Fibroblast of lung (primary cell): ENCODE measurements at places on chromosomes 2 and 18. TPM values are rescaled to one million over a fixed set of nuclear protein-coding genes. Genes with fewer than 3 reads are reported as not detected.

GRCh38 chr2:192004188-192004963 is 157.5 kb upstream of the CAVIN2 start:
- DNase-seq = no peak

DNA sequence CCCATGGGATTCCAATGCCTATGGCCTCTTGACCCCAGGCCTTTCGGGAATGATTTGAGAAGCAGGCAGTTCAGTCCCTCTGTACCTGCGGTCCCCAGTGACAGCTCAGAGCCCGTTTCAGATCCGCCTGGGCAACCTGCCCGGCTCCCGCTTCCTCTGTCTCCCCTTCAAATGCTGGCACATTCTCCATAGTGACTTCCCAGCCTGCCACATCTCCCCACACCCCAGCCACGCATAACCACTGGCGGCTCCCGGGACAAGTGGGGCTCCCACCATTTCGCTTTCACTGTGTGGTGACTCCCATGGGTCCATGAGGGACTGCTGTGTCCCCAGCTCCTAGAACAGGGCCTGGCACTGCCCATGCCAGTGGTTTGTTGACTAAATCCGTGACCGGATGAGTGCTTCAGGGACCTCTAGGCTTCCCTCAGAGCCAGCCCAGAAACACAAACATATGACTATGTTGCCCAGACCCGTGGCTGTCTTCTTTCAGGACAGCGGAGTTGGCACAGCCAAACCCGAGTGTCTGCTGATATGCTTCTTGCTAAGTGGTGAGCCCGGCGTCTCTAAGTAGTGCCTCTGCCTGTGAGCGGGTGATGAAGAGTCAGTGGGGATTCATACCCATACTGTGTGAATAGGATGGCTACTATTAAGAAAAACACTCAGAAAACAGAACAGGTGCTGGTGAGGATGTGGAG is 91.2 kb downstream of the GLI2 start:
- DNase-seq = no peak

Gene MAP3K19
- total RNA-seq = not detected in 2 replicates

DNA sequence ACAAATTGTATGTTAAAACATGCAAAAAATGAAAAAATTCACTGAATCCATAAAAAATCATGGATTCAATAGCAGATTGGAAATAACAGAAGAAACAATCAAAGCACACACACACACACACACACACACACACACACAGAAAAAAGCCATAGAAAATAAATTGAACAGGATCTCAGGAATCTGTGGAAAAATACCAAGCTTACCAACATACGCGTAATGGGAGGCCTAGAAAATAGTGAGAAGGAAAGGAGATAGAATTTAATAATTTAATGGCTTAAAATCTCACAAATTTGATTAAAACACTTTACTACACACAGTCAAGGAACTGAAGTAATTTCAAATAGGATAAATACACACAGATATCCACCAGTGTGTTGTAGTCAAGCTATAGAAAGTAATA is 1671.5 kb upstream of the PIK3C3 start:
- DNase-seq = no peak

DNA sequence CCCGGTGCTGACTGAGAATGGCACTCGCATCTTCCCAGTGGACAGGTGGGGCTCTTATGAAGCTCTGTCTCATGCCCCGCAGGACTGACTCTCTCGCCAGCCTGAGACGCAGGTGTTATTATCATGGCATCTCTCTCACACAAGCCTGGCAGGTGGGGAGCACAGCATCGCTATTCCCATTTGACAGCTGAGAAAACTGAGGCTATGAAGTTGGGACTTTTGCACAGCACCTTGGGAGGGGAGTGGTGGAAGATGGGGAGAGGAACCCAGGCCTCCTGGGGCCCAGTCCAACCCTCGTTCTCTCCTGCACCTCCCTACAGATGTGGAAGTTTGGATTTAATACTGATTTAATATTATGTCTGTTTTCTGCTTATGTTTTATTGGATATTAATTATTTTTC is 9.0 kb upstream of the NTSR2 start:
- no peak for DNase-seq

DNA sequence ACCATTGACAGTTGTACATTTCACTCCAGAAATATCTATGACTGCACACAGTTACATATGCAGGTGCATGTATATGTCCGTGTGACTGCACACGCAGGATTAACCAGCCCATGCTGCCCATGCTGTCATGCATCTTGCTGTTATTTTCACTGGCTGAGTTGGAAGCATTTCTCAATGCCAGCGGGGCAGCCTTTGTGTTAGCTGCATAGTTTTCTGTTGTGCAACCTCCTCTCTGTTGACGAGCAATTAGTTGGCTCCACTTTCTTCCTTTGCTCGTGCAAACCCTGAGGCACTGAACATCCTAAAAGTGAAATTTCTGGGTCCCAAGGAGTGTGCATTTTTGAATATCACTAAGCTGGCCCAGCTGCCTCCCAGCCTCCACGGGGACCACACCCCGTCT is 133.4 kb upstream of the GLI2 start:
- DNase-seq = no peak

DNA sequence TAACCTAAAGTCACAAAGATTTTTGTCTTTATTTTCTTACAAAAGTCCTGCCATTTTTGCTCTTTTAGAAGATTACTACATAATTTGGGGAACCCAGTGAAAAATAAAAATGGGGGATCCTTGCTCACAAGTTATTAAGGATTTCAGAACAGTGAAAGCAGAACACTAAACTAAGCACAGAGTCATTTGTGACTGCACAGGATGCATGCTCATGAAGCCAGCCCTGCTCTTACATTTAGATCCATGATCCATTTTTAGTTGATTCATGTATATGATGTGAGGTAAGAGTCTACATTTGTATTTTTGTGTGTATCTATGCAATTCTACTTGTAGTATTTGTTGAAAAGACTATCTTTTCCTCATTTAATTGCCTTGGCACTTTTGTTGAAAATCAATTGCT is 21.8 kb downstream of the SP140L start:
- DNase-seq = no peak

GRCh38 chr2:232879618-232880494 is 9.8 kb downstream of the SNORC start:
- no peak for DNase-seq

GRCh38 chr2:11610624-11611242 is 59.3 kb downstream of the NTSR2 start:
- DNase-seq = no peak

- DNase-seq = no peak
Measured at GRCh38 chr2:147288131-147288530, 556.7 kb upstream of the ACVR2A start.

Gene CHAC2
- total RNA-seq = 1.3 and 1.7 TPM in 2 replicates

Gene LOXHD1
- total RNA-seq = not detected in 2 replicates

DNA sequence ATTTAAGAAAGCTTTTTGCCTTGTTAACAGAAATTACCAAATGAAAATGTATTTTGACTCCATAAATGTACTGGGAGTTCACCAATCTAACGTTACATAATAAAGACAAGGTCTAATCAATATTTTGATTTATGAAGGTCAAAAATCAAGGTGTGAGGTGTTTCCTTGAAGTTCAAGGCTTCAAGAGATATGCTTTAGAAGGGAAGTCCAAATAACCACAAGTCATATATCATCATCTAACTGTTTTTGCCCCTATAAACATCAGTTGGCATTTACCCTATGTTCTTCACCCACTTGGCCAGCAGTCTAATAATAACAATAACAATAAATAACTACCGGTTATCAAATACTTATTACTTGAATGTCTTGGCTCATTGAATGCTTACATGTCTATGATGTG is 196.1 kb upstream of the ID2 start:
- no peak for DNase-seq

GRCh38 chr2:34475156-34475555 is 876.1 kb upstream of the FAM98A start:
- no peak for DNase-seq

- DNase-seq = peak; percentile 66
Measured at GRCh38 chr2:30265052-30266015, 34.0 kb downstream of the LBH start.

GRCh38 chr2:39381653-39382052 is 55.4 kb downstream of the MAP4K3 start:
- DNase-seq = no peak

DNA sequence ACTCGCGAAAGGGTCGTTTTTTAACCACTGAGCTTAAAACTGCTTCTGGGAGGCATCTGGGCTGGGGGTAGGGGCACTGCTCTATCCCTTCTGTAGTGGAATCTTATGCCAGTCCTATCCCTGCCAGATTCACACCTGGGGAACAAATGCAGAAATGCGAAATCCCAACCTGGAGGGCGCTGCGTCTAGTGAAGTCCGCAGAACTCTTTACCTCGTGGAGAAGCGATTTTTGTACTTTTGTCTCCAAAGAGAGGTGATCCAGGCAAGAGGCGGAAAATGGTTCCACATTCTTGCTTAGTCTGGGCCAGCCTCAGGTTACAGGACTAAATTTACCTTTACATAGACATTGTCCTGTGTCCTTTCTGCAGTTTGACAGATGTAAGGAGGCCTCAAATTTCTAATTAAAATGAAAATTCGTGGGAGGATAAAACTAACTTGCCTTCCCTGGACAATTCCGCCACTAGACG is 10.4 kb downstream of the TBR1 start:
- no peak for DNase-seq

- no peak for DNase-seq
Measured at GRCh38 chr18:825891-826585, 14.0 kb upstream of the YES1 start.

- DNase-seq = no peak
Measured at GRCh38 chr2:188522517-188522916, 230.8 kb downstream of the GULP1 start.

Gene IL36G
- not detected in 2 replicates for total RNA-seq

DNA sequence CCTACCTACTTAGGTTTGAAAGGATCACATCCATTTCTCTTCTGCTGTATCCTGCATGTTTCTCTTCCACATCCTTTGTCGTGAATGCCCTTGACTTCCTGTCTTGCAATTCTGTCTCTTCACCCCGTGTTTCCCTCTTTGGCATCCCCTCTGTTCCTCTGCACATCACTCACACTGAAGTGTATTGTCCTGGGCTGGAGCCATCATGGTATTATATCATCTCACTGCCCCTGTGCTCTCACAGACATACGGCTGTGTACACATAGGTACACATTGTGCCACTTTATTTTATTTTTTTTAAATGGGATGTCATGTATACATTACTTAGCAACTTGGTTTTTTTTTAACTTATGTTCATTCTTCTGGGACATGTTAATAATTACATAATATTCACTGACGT is 291.6 kb downstream of the ALPK2 start:
- no peak for DNase-seq

Gene RIF1
- total RNA-seq = 34.9 and 36.5 TPM in 2 replicates

DNA sequence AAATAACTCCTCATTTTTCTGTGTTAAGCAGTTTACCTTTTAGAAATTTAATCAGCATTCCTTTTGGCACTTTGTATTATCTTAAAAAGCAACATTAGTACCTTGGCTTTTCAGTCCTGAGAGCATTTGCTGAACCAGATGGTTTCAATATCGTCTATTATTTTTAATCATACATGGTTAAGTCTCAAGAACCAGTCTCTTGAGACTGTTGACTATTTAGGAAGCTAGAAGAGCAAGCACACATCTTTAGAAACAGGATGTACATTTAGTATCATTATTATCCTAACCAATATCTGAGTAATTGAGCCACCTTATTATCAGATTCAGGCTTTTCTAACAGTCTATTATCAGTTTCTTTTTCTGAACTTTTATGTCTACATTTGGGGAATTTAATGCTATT is 28.2 kb upstream of the ZEB2 start:
- DNase-seq = no peak

GRCh38 chr18:63603772-63604171 is 16.6 kb downstream of the SERPINB13 start:
- peak; percentile 32 for DNase-seq

DNA sequence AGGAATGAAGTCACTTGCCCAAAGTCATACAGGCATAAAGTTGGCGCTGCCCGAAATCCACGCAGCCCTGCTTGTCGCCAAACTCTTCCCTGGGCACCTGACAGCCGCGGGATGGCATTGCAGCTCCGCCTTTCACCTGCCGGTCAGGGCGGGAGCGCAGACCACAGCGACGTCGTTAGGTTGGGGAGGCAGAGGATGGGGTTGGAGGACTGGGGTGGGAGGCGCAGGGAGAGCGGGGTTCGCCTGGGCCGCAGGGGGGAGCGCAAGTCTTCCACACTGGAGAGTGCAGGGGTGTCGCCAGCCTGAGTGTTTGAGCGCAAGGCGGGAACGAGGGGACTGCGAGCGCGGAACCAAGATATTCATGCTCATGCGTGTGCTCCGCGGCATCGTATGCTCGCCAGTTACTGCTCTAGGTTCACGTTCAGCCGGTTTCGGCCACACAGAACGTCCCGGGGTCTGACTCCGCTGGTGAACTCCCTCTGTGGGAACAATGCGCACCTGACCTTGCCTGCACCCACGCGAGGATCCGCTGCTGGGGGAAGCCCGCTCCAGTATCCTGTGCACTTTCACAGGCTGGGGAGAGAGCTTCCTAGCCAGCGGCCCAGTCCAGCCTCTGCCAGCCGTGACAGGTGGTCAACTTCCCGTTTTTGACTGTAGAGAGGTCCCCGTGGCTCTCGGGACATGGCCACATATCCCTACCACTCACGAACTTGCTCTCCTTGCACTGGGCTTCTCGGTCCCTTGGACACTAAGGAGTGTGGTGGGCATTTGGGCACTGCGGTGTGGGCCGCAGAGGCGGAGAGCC is 767 bp upstream of the NPPC start:
- peak; percentile 27 for DNase-seq

Gene PXDN
- total RNA-seq = 111 and 153 TPM in 2 replicates

GRCh38 chr2:71759060-71759459 is 305.7 kb downstream of the DYSF start:
- DNase-seq = no peak

Gene HOXD4
- not detected in 2 replicates for total RNA-seq

Gene TEX261
- 20.5 and 33.0 TPM in 2 replicates for total RNA-seq

DNA sequence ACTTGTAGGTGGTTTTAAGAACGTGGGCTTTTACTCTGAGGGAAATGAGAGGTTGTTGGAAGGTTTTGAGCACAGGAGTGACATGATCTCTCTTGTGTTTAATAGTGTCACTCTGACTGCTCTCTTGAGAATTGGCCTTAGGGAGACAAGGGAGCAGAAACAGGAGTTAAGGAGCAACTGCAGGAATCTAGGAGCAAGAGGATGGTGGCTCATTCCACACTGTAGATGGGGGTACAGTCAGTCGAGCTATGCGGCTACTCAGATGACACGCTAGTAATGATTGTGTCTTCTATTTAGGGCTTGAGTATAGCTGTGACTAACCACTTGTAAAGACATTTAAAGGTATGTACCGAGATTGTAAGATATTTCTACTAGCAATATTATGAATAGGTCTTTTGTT is 87.4 kb downstream of the RPRM start:
- DNase-seq = peak; percentile 41

DNA sequence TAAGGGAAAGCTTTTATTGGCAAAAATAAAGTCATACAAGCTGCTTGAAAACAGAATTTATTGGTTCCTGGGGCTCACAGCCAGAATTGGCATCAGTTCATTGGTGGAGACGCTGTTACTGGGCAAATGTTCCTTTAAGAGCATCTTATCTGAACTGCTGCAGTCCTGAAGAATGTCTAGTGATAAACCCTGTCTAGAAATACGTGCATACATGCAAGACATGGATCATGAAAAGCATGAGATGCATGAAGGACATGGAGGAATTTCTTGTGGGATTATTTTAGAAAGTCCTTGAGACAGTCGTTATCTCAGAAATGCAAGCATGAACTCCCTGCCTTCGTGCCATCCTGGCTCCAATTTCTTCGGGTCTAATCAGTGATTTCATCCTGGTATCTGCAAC is 32.5 kb upstream of the FHOD3 start:
- DNase-seq = no peak

Gene ADAM23
- total RNA-seq = 2.3 and 3.1 TPM in 2 replicates

GRCh38 chr2:191696001-191696400 is 18.1 kb downstream of the NABP1 start:
- peak; percentile 97 for DNase-seq

GRCh38 chr18:30886998-30887397 is 155.5 kb downstream of the DSC3 start:
- DNase-seq = no peak
